ENCODE measurements at places on chromosomes 13 and 19.

DNA sequence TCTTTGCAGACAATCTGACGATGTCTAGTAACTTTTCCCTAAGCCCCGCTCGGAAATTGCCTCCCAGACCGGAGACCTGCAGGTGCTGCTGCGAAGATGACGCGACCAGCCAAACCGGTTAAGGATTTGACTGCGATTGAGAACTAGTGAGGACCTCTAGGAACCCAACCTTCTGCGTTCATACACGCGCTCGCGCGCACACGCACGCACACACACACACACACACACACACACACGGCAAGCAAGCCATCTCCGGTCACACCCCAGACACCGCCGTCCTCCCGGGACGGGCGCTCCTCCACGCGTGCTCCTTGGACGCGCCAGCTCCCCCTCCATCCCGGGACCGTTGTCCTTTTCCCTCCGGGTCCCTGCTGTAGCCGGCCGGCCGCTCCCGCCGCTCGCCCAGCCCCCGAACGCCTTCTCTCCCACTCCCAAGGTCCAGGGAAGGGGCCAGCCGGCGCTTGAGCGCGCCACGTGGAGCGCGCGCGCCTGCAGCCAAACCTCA lies 1.2 kb downstream of the TBC1D4 start:
- DNase-seq, result no peak

GRCh38 chr13:99280166-99280565 lies 22.0 kb upstream of the GPR18 start:
- peak; percentile 49 for DNase-seq

GRCh38 chr19:7618348-7618747 lies 11.0 kb downstream of the XAB2 start:
- DNase-seq, result no peak

DNA sequence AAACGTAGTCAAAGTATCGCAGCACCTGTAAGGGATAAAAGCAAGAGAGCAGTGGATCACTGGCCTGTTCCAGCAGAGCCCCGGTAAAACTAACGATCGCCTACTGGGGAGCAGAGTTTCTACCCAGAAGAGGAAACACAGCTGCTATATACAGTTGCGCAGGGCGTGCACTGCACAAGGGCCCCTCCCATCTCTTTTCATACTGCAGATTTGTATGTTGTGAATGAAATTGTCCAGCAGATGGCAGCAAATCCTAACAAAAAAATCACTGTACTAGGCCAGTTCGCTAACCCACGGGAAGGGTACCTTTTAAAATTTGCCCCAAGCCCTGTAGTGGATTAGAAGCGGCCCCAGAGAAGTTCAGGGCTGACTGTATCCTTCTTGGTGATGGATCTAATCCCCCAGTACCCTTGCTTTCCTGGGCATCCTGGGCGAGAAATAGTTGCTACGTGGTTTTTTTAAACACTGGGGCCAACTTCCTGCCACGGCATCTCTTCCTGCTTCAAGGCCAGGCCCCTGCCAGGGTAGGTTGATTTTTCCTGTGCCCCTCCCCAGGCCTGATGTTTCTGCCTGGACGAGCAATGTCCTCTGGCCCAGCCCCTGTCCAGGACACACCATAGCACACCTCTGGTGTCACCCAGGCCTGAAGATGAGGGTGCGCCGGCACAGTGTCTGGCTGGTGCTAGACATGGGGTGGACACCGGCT lies 127.0 kb downstream of the IER2 start:
- no peak for DNase-seq

GRCh38 chr13:79455331-79455730 lies 25.6 kb upstream of the NDFIP2 start:
- DNase-seq, result no peak

DNA sequence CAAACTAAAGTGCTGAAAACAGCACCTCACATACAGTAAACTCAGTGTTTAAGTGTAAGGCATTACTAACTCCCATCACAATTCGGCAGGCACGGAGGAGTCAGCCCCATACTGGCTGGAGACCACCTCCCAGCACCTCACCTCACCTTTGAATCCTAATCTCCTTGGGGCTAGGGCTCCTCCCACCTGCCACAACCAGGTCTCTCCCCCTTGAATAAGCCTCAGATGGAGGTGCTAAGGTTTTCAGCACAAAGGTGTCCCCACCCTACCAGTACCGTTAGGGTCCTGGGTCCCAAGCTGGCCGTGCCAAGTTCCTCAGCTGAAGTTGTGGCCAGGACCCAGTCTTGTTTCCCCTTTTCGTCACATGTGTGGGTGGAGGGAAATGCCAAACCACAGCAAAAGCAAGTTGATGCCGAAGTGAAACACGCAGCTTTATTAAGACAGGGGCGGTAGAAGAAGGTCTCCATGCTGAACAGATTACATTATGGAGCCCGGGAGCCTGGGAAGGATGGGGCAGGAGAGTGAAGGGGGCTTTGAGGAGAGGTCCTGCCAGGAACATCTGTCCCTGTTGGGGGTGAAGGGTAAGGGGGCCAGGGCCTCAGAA lies at the start of gene IGFLR1:
IGFLR1 (minus strand) TSS at position 332 of the 604 bp plus-strand sequence. CDS start 1,272 bp downstream, outside the sequence.
- no peak for DNase-seq

All from AG04449 (cell line).